GM12878 (cell line): ENCODE measurements at places on chromosomes 2 and 18. TPM values are rescaled to one million over a fixed set of nuclear protein-coding genes. Genes with fewer than 3 reads are reported as not detected.

Gene TUBA4B
- total RNA-seq, result not detected in 2 replicates

- no peak overlapping the region for H3K4me3 ChIP-seq
- H3K27me3 ChIP-seq, result no peaks in the 10 kb centered on the region
- H3K36me3 ChIP-seq, result peaks cover 2% of the 10 kb centered on the region; the same call in 1 of the 2 replicates
- no peak overlapping the region for H3K27ac ChIP-seq
These were observed 9.9 kb downstream of the RELCH start for GRCh38 chr18:62196980-62197379.

Gene NOSTRIN
- total RNA-seq, result 0.26 and 0.29 TPM in 2 replicates

DNA sequence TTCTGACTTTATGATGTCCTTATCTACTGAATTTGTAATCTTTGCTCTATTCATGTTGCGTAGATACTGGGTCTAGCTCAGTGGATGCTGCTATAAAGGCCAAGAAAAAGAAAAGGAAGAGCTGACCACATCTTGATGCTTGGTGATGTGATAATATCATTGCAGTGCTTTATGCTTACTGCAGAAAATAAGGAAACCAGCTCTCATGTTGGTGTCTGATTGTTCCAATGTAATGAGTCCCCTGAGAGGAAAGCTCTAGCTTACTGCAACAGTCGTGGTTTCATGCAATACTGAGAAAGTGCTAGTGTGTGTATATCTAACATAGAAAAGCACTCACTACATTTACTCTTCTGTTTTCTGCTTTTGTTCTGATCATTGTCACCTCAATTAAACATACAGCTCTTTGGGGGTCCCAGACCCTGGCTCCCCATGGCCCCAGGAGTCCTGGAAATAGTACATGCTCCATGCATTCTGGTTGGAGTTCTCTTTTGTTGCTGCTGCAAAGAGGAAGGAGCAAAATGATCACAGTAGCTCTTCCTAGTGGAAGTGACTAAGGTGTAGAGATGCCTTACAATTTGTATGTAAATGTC, 338.8 kb downstream of the CYRIA start:
- H3K27me3 ChIP-seq, result no peaks in the 10 kb centered on the region; the same call in 1 of the 2 replicates
- no peak overlapping the region for H3K27ac ChIP-seq
- no peaks in the 10 kb centered on the region for H3K4me1 ChIP-seq
- no peaks in the 10 kb centered on the region for H3K36me3 ChIP-seq

Gene DSEL
- 0.03 TPM in 1 of 2 replicates, not detected in the other for total RNA-seq

Gene FAM117B
- total RNA-seq, result 6.7 and 7.6 TPM in 2 replicates

Gene CCDC102B
- total RNA-seq, result 2.7 and 2.8 TPM in 2 replicates

DNA sequence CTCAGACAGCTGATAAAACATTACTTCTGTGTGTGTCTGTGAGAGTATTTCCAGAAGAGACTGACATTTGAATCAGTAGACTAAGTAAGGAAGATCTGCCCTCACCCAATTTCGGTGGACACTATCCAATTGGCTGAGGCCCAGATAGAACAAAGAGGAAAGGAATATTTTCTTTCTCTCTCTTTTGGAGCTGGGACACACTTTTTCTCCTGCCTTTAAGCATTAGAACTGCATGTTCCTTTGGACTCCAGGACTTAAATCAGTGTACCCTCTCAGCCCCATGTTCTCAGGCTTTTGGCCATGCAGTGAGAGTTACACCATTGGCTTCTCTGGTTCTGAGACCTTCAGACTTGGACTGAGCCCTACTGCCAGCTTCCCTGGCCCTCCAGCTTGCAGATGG, 3.3 kb upstream of the SRBD1 start:
- H3K4me3 ChIP-seq, result no peak overlapping the region
- no peak for DNase-seq
- peaks cover 6% of the 10 kb centered on the region; the same call in 1 of the 2 replicates for H3K4me1 ChIP-seq
- no peak overlapping the region for H3K27ac ChIP-seq
- H3K27me3 ChIP-seq, result no peaks in the 10 kb centered on the region
- no peaks in the 10 kb centered on the region for H3K36me3 ChIP-seq

Gene TCF7L1
- total RNA-seq, result 0.10 TPM in 1 of 2 replicates, not detected in the other

- no peaks in the 10 kb centered on the region for H3K36me3 ChIP-seq
- H3K4me3 ChIP-seq, result no peak overlapping the region
These were observed 417.9 kb downstream of the HRH4 start for GRCh38 chr18:24878289-24878688.

DNA sequence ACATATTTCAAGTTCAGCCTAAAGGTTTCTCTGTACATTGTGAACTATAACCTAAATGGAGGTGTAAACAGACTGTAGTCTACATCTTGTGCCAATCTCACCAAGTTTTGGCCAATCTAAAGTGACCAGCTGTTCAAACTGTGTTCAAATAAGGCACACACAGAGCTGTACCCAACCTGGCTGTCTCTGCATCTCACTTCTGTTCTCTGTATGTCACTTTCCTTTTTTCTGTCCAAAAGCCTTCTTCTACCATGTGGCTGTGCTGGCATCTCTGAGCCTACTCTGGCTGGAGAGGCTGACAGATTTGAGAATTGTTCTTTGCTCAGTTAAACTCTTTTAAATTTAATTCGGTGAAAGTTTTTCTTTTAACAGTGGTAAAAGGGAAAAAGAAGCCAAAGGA, 817.9 kb downstream of the SOCS6 start:
- H3K27ac ChIP-seq, result no peak overlapping the region
- no peak for DNase-seq
- H3K4me3 ChIP-seq, result no peak overlapping the region
- no peaks in the 10 kb centered on the region for H3K4me1 ChIP-seq
- no peaks in the 10 kb centered on the region for H3K36me3 ChIP-seq

- H3K27me3 ChIP-seq, result no peaks in the 10 kb centered on the region
- H3K4me1 ChIP-seq, result no peaks in the 10 kb centered on the region
- no peak overlapping the region for H3K4me3 ChIP-seq
- no peak overlapping the region for H3K27ac ChIP-seq
These were observed 200.1 kb upstream of the DTNA start for GRCh38 chr18:34509879-34510586.

Gene BCS1L
- 49.0 and 55.8 TPM in 2 replicates for total RNA-seq

DNA sequence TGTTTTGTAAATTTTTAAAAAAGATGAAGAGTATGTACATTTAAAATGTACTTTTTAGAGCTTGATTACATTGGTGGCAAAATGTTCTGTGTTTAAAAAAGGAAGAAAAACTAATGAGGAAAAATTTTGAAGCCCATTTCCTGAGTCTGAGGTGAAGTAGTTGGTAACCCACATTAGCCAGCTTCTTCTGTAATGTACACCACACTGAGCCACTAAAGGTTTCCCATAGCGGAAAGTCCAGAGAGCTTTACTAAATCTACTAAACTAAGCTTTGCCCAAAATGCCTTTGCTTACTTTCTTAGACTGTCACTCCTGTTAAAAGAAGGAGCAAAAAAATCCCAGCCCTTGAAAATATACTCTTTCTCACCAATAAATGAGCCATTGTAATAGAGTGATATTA, 804.8 kb upstream of the ZEB2 start:
- no peak for DNase-seq
- H3K4me1 ChIP-seq, result no peaks in the 10 kb centered on the region
- H3K36me3 ChIP-seq, result no peaks in the 10 kb centered on the region

Gene TLX2
- total RNA-seq, result 5.3 and 5.5 TPM in 2 replicates

- H3K27me3 ChIP-seq, result no peaks in the 10 kb centered on the region
- H3K4me3 ChIP-seq, result no peak overlapping the region
- no peak for DNase-seq
- H3K27ac ChIP-seq, result no peak overlapping the region
These were observed 187.6 kb downstream of the DOK6 start for GRCh38 chr18:69588301-69588700.

Gene GALR1
- total RNA-seq, result not detected in 2 replicates
